ENCODE measurements at places on chromosomes 13 and 19. TPM values are rescaled to one million over a fixed set of nuclear protein-coding genes. Genes with fewer than 3 reads are reported as not detected.

TNNT1 gene
- 188 TPM for total RNA-seq

ZNF844 gene
- total RNA-seq, result not detected

POU2F2 gene
- 0.89 TPM for total RNA-seq

DNA sequence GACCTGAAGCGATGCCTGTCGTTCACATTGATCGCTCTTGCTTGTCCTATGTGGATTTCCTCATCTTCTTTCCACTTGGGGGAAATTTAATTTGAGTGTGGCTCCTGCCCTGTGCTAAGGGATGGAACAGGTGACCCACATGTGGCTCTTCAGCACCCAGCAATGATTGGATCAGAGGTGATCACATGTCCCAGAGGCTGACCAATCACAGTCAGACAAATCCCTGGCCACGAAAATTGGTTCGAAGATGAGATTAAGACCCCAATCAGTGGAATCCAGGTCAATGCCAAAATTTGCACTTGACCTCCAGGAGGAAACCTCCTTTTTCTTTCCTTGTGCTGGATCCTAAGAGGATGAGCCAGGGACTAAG is 23.7 kb downstream of the AMER2 start:
- H3K4me3 ChIP-seq, result no peak overlapping the region
- no peak for DNase-seq
- peaks cover 6% of the 10 kb centered on the region for H3K27me3 ChIP-seq
- H3K27ac ChIP-seq, result no peak overlapping the region
- H3K36me3 ChIP-seq, result no peaks in the 10 kb centered on the region

DNA sequence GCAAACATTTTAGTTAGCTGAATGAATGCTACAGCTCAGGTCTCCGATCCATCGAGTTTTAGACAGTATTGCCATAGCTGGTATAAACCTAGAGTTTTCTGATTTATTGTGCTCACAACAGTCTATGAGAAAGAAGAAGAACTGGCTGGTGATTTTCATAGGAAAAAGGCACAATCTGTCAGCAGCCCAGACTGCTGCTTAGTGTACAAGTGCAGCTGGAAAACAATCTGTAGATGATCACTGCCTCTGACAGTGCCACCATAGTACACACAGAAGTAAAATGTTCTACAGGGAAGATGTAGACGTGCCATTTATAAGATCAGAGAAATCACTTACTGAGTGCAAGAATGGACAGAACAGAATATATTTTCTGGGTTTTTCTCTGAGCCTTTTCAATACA is 48.4 kb downstream of the MYO16 start:
- H3K36me3 ChIP-seq, result no peaks in the 10 kb centered on the region
- no peak overlapping the region for H3K27ac ChIP-seq
- no peaks in the 10 kb centered on the region for H3K4me1 ChIP-seq

GRCh38 chr13:112960706-112961105 is 8.3 kb upstream of the MCF2L start:
- H3K4me1 ChIP-seq, result no peaks in the 10 kb centered on the region
- H3K36me3 ChIP-seq, result no peaks in the 10 kb centered on the region
- H3K4me3 ChIP-seq, result no peak overlapping the region
- H3K27me3 ChIP-seq, result no peaks in the 10 kb centered on the region
- no peak overlapping the region for H3K27ac ChIP-seq

GRCh38 chr13:21980049-21980448 is 309.2 kb downstream of the FGF9 start:
- no peak overlapping the region for H3K4me3 ChIP-seq
- no peaks in the 10 kb centered on the region for H3K36me3 ChIP-seq
- DNase-seq, result no peak
- H3K27me3 ChIP-seq, result 0 out of 2 replicates have a peak, but pooled peaks cover 4% of the 10 kb centered on the region
- no peak overlapping the region for H3K27ac ChIP-seq
- H3K4me1 ChIP-seq, result no peaks in the 10 kb centered on the region

GRCh38 chr13:30409886-30410704 is 12.2 kb upstream of the UBE2L5 start:
- H3K27ac ChIP-seq, result peak overlapping the region; percentile 29
- no peak for DNase-seq
- H3K27me3 ChIP-seq, result no peaks in the 10 kb centered on the region
- peaks cover 13% of the 10 kb centered on the region for H3K4me1 ChIP-seq
- H3K4me3 ChIP-seq, result 0 out of 2 replicates have a peak overlapping the region, but pooled peaks have one; percentile 6
- H3K36me3 ChIP-seq, result no peaks in the 10 kb centered on the region

DNA sequence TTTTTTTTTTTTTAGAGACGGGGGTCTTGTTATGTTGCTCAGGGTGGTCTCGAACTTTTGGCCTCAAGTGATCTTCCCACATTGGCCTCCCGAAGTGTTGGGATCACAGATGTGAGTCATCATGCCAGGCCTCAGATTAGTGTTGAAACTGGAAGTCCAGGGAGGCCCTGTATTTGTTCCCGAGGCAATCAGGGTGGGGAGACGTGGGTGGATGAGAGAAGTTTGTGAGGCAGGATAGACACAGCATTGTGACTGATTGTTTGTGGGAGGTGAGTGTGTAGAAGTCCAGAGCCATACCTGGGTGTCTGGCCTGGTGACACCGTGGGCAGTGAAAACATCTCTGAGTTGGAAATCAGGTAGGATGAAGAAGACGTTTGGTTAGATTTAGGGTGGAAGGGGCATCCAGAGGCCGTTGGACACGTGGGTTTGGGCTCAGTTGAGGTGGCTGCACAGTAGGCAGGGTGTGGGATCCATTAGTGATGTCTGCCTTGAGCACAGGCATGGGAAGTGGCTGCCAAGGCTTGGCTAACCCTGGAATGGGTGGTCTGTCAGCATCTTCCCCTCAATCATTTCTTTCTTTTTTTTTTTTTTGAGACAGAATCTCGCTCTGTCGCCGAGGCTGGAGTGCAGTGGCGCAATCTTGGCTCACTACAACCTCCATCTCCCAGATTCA is 12.4 kb downstream of the RTN2 start:
- no peaks in the 10 kb centered on the region for H3K36me3 ChIP-seq
- peak overlapping the region; percentile 44 for H3K27ac ChIP-seq
- H3K27me3 ChIP-seq, result no peaks in the 10 kb centered on the region
- H3K4me3 ChIP-seq, result no peak overlapping the region

- no peak overlapping the region for H3K4me3 ChIP-seq
- DNase-seq, result no peak
- no peak overlapping the region for H3K27ac ChIP-seq
- H3K36me3 ChIP-seq, result no peaks in the 10 kb centered on the region
- H3K27me3 ChIP-seq, result no peaks in the 10 kb centered on the region
Observed at GRCh38 chr13:43698758-43699157, 88.0 kb downstream of the ENOX1 start.

- no peaks in the 10 kb centered on the region for H3K36me3 ChIP-seq
- H3K27ac ChIP-seq, result no peak overlapping the region
- no peaks in the 10 kb centered on the region for H3K27me3 ChIP-seq
- no peak overlapping the region for H3K4me3 ChIP-seq
- H3K4me1 ChIP-seq, result no peaks in the 10 kb centered on the region
Observed at GRCh38 chr13:30247406-30247805, 59.9 kb downstream of the KATNAL1 start.

DNA sequence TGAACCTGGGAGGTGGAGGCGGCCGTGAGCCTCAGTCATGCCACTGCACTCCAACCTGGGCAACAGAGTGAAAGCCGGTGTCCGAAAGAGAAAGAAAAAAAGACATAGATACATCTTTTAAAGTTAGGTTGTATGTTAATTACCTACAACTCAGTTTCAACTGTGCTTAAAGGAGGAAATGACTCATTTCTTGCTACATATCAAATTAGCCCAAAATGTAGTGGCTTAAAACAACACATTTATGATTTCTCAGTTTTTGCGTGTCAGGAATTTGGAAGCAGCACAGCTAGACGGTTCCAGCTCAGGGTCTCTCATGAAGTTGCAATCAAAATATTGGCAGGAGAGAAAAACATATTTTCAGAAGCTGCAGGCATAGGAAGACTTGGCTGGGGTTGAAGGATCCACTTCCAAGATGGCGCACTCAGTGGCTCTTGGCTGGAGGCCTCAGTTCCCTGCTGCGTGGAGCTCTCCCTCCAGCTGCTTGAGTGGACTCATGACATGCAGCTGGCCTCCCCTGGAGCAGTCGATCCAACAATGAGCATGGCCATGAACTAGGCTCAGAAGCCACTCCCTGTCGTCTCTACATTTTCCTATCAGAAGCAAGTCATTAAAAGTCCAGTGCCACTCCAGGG is 7.1 kb downstream of the LDLR start:
- peaks cover 63% of the 10 kb centered on the region for H3K4me1 ChIP-seq
- peaks cover 20% of the 10 kb centered on the region for H3K36me3 ChIP-seq
- peak overlapping the region; percentile 91 for H3K27ac ChIP-seq
- DNase-seq, result no peak
- H3K27me3 ChIP-seq, result no peaks in the 10 kb centered on the region

DNA sequence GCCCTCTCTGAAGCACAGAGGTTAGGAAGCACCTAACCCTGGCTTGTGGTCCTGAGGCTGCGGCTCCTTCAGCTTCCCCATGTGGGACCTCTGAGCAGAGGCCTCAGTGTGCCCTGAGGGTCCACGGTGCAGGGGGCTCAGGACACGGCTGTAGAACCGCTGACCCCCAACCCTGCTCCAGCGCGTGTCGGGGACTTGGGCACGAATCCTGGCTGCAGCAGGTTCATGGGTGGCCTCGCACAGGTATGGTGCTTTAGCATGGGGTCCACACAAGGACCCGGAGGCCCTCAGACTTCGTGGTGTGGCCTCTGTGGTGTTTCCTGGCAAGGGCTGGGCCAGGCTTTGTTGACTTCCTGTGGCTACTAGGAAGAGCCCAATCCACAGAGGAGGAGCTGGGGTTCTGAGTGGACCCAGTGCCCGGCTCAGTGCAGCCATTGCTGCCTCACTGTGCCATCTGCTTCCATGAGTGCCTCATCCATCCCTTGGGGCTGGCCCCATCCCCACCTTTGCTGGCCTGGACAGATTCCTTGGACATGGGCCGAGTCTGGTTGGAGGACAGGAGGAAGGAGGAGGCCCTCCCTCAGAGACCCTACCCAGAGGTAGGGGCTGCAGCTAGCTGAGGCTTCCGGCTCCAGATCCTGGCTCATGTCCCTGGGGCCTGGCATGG is 24.5 kb downstream of the ZBTB7A start:
- no peaks in the 10 kb centered on the region for H3K27me3 ChIP-seq
- H3K27ac ChIP-seq, result no peak overlapping the region
- H3K4me3 ChIP-seq, result no peak overlapping the region
- H3K4me1 ChIP-seq, result no peaks in the 10 kb centered on the region
- DNase-seq, result no peak

DNA sequence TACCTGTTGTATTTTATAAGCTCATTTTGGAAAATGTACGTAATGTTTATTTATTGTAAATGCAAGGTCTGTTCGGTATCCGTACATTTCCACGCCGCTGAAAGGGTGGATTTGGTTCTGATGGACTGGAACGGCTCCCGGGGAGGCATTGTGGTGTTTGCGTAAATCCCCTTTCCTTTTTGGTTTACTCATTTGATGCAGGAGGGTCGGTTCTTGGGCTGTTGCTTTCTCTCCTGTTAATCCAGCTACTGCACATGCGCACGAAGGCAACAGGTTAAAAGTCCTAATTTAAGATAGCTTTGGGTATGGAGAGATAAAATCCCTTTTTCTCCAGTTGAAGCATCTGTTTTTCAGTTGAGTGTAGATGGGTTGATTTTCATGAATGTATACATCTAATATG is 224.4 kb downstream of the TM9SF2 start:
- no peak overlapping the region for H3K4me3 ChIP-seq
- no peaks in the 10 kb centered on the region for H3K36me3 ChIP-seq
- no peak overlapping the region for H3K27ac ChIP-seq
- no peak for DNase-seq
- no peaks in the 10 kb centered on the region for H3K27me3 ChIP-seq

- no peak overlapping the region for H3K4me3 ChIP-seq
- no peak for DNase-seq
- H3K27ac ChIP-seq, result no peak overlapping the region
- H3K4me1 ChIP-seq, result peaks cover 8% of the 10 kb centered on the region
Observed at GRCh38 chr19:2481466-2481865, 5.5 kb downstream of the GADD45B start.

- H3K36me3 ChIP-seq, result peaks cover 43% of the 10 kb centered on the region
- H3K4me3 ChIP-seq, result no peak overlapping the region
- no peaks in the 10 kb centered on the region for H3K27me3 ChIP-seq
- DNase-seq, result no peak
Observed at GRCh38 chr19:49684251-49684982, 5.0 kb upstream of the ADM5 start.

GRCh38 chr13:65623148-65623547 is 1607.0 kb downstream of the PCDH9 start:
- no peaks in the 10 kb centered on the region for H3K27me3 ChIP-seq
- no peaks in the 10 kb centered on the region for H3K4me1 ChIP-seq
- no peak for DNase-seq
- no peak overlapping the region for H3K27ac ChIP-seq
- H3K36me3 ChIP-seq, result no peaks in the 10 kb centered on the region
- H3K4me3 ChIP-seq, result no peak overlapping the region

DNA sequence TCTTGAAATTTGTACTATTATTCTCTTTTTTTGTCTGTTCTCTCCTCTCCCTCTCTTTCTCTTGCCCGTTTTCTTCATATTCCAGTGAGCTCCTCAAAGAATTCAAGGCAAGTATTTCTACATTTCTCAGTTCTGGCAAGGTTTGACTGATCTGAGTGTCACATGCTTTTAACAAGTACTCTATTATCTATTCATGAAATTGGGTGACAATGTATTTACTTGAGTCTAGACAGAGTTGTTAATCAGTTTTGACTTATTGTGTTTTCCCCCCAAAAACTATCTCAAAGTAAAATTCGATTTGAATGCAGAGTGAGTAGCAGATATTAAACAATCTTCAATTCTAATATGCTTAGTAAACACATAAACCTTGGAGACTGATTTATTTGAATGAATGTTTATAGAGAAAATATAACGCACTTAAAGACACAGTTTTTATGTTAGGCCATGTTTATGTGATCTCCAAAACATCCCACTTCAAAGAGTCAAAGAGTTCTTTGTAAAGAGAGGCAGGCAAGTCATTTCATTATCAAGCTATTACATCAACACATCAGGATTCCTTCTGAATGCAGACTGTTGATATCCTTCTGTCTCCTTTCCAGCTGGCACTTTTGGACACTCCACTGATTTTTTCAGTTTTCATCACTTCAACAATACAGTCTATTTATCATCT is 166.6 kb downstream of the SLITRK6 start:
- no peak overlapping the region for H3K4me3 ChIP-seq
- H3K27me3 ChIP-seq, result no peaks in the 10 kb centered on the region
- DNase-seq, result no peak
- H3K27ac ChIP-seq, result no peak overlapping the region

DNA sequence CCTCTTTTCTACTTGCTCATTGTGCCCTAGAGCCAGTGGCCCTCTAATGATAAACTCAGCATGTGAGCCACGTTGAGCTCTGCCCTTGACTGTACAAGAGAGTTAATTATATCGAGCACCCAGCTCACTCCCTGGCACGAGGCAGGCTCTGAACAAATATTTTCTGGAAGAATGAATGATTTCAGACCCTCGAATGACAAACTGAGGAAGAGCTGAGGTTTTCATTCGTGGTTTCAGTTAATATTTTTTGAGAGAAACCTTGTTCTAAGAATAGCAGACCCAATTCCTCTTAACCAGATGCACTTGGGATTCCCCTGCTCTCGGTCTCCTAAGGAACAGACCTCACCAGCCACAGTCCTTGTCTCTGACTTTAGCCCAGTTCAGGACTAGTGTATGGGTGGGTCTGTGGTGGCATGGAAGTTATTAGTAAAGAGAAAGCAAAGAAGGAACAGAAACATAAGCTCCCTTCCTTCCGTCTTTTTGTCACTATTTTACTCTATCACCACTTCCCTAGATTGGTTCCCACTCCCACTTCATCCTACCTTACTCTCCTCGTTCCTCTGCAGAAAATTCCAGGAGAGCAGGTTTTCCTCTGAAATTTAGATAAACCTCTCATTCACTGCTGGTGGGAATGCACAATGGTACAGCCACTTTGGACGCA is 22.1 kb upstream of the WDFY2 start:
- no peak overlapping the region for H3K27ac ChIP-seq
- DNase-seq, result no peak
- H3K36me3 ChIP-seq, result no peaks in the 10 kb centered on the region
- H3K27me3 ChIP-seq, result no peaks in the 10 kb centered on the region
- peaks cover 16% of the 10 kb centered on the region for H3K4me1 ChIP-seq

Data from HCT116 (cell line).